ENCODE measurements at places on chromosomes 2 and 18.

DNA sequence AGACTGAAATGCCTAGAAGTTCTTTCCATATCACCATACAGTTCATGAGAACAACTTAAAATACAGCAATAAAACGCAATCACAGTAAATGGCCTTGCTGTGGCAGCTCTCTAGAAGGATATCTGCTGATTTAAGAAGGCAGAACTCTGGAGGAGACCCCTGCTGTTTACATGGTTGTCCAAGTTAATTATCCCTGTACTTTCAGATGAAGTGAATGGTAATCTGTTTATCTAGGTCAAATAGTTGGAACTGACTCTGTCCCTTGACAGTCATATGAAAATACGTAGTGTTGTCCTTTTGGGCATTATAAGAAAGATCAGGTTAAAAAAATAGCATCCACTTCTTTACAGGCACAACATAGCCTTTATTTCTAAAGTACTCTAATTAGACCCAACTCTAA lies 115.6 kb downstream of the COLEC12 start:
- DNase-seq, result no peak

DNA sequence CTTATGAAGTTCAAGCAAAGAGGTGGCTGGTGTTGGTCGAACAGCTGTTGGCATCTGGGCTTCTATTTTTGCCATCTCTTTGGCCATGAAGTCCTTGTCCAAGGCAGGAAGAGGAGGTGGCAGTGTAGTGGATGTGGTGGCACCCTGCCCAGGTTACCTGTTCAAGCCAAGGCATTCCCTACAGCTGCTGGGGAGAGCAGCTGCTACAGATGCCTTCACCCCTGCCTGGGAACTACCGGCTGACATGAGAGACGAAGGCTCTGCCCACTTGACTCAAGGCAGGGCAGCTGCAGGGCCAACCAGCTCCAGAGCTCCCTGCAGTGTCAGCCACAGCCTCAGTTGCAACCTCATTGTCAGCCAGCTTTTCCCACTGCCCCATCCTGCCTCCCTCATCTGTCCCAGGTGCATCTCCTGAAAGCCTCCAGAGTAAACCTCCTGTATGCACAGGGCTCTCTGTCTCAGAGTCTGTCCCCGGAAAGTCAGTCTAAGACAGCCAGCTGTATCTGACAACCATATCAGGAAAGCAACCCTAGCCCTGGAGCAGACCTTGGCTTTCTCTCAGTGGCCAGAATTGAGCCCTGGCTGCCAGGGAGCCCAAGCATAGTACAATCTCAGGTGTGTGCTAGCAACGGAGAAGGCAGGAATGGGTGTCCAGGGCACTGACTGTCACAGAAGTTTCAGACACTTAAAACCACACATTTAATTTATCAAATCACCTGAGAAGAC lies 115.9 kb downstream of the RPIA start:
- DNase-seq, result no peak

- no peak for DNase-seq
These were observed 64.4 kb downstream of the LONRF2 start for GRCh38 chr2:100257939-100258338.

- DNase-seq, result no peak
These were observed 1377.9 kb downstream of the RPIA start for GRCh38 chr2:90069290-90069894.
